ENCODE measurements at places on chromosomes 7 and 10.

DNA sequence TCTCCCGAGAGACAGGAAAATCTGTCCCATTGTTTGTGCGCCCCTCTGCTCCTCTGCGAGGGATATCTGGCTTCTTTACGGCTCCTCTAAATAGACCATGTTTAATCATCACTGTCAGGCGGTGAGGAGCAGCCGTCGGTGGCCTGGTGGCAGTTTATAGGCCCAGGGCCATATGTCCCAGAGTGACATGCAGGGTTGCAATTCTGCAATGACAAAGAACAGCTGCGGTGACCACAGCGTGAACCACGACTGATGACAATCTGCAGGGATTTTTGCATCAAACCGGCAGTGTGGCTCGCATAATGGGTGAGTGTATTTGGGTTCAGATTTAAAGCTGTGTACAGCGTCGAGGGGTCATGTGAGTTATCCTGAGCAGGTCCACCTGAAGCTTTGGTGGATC lies 41.5 kb downstream of the GATA3 start:
- no peak for DNase-seq

DNA sequence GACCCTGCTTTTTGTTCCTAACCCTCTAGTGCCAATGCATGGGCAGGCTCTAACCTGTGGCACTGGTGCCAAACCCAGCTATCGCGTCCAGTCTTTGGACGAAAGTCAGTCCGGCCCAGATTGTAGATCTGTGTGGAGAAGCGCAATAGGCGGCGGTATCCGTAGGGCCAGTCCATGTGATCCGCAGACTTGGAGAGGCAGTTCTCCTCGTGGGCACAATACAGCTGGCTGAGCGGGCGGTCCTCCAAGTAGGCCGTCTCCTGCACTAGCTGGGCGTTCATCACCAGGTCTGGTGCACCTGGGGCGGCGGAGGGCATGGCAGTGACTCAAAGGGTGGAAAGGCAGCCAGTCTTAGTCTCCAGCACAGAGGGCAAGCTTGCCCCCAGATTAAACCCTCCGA lies 14.5 kb downstream of the LOXL4 start:
- no peak for DNase-seq

DNA sequence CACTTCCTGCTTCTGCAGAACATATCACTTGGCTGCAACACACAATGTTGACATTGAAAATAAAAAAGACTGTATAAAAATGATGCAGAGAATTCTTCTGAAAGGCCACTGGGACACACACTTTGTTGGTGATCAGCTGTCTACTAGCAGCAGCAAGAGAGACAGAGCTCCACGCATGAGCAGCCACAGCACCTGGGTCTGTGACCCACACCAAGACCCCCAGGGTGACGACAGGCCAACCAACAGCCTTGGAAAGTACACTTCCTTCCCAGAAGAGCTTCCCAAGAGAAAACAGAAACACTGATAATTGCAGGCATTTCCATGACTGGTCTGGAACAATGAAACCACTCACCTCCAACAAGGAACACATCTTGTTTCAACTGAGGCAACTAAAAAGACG lies 239.0 kb downstream of the DIP2C start:
- no peak for DNase-seq

- DNase-seq: no peak
Measured at GRCh38 chr10:36183726-36184125, 541.6 kb upstream of the FZD8 start.

DNA sequence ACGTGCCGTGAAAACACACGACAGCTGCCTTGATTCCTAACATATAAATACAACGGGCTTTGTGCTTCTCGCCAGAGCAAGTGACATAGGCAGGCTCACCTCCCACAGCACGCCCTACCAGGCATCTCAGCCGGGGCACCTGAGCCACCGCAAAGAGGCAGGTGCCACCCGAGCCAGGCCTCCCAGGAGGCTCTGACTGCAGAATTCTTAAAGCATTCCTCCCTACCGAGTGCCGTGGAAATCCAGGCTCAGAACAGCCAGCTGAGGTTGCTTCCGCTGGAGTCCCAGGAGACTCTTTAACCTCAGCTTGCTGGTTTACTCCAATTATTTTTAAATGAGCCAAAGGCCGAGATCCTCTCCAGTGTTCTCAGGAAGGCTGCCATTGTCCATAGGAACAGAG lies 206.5 kb downstream of the USP6NL start:
- no peak for DNase-seq

DNA sequence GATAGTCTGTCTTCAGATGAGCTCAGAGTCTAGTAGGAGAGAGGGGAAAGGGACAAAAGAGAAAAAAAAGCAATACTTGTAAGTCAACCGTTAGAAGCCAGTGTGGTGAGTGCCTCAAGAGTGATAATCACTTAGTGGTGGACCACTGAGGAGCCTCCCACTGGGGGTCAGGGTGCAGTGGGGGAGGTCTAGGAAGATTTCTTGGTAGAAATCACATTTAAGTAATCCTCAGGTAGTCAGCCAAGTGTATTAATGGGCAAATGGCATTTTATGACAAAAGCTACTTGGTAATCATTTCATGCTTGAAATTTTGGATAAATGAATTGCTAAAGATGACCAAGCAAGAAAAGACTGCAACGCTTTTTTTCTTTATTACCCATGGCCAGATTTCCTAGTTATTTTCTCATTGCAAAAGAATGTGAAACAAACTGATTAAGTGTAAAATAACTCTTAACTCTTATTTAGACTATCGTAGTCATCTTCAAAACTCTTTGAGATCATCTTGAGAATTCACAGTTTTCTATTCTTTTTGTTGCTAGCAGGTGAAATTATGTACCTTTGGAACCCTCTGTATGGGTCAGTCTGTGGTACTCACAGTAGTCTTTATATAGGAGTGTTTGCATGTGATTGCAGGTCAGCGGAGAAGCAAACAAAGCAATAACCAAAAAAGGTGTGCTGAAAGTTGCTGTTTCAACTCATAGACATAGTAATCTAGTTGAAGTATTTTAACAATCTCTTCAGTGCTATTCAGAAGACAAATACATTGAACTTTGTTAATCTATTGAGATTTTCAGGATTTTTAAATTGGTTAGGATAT lies 63.9 kb downstream of the PPP1R9A start:
- no peak for DNase-seq

- no peak for DNase-seq
Measured at GRCh38 chr10:73263693-73264347, 11.4 kb upstream of the MRPS16 start.

GRCh38 chr7:141558544-141559183 lies 7.5 kb downstream of the AGK start:
- DNase-seq: peak; percentile 51

DNA sequence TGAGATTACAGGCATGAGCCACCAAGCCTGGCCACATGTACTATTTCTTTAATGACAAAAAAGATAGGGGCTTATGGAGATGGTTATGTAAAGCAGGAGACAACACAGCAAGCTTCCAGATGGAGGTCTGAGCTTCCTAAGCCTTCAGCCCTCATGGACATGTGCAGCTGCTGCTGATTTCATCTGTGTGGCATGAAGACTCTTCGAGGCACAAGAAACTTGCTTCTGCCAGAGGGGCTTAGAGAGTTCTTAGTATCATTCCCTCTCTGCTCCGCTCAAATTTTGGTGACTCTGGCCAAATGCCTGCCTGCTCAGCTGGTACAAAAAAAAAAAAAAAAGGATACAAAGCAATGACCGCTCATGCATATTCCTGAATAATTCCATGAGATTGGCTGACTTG lies 552.5 kb downstream of the TYW1 start:
- no peak for DNase-seq

- DNase-seq: no peak
Measured at GRCh38 chr10:8050556-8051108, 3.9 kb upstream of the GATA3 start.
